Muscle of arm (tissue), 14 donors: ENCODE measurements at places on chromosomes 6 and 20. TPM values are rescaled to one million over a fixed set of nuclear protein-coding genes. Genes with fewer than 3 reads are reported as not detected.

GRCh38 chr6:5151955-5152401, 66.8 kb downstream of the PPP1R3G start:
- no peak for DNase-seq

The TNXB gene
- polyA plus RNA-seq: 76.2 TPM

DNA sequence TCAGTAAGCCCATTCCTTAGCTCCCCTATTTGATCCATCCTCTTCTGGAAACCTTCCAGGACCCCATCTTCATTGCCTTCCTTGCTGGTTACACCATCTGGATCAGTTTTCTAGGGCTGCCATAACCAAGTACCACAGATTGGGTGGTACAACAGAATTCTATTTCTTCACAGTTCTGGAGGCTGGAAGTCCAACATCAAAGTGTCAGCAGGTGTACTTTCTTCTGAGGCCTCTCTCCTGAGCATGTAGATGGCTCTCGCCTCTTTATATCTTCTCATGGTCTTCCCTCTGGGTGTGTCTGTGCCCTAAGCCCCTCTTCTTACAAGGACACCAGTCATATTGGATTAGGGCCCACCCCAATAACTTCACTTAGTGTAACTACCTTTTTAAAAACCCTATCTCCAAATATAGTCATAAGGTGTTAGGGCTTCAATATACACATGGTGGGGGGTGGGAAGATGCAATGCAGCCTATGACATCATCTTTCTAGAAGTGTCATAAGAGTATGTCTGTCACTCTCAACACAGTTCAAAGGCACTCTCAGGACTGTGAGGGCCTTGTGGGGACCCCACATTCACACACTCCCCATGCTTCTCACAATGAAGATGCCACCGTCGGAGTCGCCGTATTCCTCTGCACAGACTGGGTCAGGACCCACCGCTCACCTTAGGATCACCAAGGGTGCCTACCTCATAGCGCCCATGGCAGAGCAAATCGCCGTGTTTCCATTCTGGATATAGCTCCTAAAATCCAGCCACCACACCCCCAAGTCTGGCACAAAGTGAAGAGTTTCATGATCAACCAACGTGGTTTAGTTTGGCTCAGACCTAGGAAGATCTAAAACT, 12.2 kb upstream of the PRND start:
- DNase-seq: no peak

DNA sequence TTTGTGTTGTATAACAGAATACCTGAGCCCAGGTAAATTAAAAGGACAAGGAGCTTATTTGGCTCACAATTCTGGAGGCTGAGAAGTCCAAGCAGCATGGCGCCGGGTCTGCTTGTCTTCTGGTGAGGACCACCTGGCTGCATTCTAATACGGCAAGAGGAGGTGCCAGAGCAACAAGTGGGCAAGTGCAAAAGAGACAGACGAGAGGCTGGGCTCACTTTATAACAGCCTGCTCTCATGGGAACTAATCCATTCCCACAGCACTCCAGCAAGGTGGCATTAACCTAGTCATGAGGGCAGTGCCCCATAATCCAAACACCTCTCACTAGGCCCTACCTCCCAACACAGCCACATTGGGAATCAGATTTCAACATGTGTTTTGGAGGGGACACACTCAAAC, 12.9 kb downstream of the PACSIN1 start:
- no peak for DNase-seq

DNA sequence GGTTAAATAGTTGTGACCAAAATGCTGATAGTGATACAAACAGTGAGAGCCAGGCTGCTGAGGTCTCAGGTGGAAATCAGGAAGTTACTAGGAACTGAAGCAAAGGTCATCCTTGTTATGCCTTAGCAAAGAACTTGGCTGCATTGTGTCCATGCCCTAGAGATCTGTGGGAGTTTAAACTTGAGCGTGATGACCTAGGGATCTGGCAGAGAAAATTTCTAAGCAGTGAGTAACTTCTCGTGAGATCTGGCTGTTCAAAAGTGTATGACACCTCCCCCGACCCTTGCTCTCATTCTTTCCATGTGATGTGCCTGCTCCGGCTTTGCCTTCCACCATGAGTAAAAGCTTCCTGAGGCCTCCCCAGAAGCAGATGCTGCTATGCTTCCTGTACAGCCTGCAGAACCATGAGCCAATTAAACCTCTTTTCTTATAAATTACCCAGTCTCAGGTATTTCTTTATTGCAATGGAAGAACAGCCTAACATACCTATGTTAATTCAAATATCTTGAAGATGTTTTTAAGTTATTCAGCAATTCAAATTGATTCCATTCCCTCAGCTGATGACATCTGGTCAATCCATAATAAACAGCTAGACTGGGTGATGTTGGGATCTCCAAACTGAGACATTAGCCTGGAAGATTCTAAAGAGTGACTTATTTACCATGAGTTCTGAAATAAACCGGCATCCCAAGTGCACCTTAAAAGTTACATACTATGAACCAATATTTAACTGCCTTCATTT, 33.8 kb downstream of the KIF16B start:
- no peak for DNase-seq

- DNase-seq: no peak
These were observed 39.4 kb downstream of the BPIFB1 start for GRCh38 chr20:33322456-33322855.

GRCh38 chr20:37234254-37234581, 27.4 kb downstream of the GHRH start:
- no peak for DNase-seq

DNA sequence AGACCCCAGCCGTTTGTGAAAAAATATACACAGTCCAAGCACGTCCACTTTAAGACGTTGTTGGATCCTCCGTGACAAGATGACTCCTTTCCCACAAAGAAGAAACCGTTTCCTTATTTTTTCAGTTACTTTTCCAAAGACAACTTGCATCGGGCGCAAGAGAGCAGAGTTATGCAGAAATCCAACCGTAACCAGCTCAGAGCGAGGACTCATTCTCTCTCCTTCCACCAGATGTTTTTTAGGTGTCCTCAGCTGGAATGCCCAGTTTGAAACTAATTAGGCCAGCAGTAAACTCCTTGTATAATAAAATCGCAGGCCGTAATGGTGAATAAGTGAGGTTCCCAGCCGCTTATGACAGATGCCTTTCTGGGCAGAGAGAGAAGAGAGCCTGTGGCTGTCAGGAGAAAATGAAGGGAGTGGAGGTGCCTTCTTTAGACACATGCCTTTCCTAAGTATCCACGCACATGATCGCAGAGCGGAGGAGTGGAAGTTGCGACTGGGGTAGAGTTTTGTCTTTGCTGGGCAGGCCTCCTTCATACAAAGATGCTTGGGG, 2.8 kb downstream of the EYA2 start:
- no peak for DNase-seq

The GSTA2 gene
- polyA plus RNA-seq: not detected

GRCh38 chr6:46014511-46015118, 1.0 kb downstream of the CLIC5 start:
- DNase-seq: no peak

DNA sequence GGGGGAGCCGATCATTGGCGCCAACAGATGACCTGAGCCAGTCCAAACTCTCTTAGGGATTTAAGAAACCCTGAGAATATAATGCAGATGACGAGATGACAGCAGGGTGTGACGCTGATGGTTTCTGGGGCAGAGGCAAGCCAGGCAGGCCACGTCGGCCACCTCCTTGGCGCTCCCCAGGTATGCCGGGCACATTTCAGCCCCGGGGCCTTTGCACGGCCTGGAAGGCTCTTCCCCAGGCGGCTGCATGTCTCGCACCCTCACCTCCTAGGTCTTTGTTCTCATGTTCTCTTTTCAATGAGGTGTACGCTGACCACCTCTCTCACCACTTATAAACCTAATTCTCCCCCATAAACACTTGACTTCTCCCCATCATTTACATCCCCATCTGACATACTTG, 64.9 kb downstream of the RBM38 start:
- no peak for DNase-seq

GRCh38 chr20:49818816-49819215, 6.2 kb downstream of the SLC9A8 start:
- DNase-seq: no peak

GRCh38 chr6:5058254-5058653, 26.9 kb upstream of the PPP1R3G start:
- DNase-seq: no peak

The HUS1B gene
- not detected for polyA plus RNA-seq
